Stimulated activated CD4-positive, alpha-beta T cell treated with anti-CD3 and anti-CD28 coated beads, Interleukin-4, amount 100 ng/mL, for 24 hours (primary cell): ENCODE measurements at places on chromosomes 7 and 10.

- DNase-seq, result no peak
Measured at GRCh38 chr7:33849004-33849403, 56.3 kb upstream of the BMPER start.

DNA sequence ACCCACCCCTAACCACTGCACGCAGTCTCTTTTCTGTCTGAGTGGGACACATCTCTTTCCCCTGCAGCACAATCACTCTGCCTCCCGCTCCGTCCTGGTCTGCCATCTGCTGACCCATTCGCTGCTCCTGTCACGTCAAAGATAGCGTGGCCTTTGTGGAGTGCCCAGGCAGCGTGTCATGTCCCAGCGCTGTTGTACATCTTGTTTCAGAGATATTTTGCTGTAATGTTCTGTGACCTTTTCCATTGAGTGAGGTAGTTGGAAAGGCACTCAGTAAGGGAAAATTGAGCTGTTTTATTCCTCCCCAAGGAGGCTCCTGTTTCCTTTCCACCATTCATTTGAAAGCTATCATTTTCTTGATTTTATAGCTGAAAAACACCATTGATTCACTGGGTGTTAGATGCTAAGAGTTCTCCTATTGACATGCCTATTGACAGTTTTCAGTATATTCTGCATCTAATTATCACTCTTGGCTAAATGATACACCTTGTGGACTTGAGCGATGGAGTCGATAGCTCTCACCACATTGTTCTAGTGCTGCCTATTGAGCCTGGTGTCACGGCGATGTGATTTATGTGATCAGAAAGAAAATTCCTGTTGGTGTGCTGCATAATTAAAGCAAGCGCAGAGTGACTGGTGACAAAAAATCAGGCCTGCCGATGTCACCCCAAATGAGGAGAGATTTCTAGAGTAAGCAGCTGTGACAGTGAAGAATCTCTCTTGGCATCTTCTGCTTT lies 372.6 kb downstream of the LRMDA start:
- no peak for DNase-seq

GRCh38 chr10:71868192-71868697 lies 17.2 kb upstream of the PSAP start:
- DNase-seq, result no peak

GRCh38 chr10:1440897-1441296 lies 296.4 kb downstream of the ADARB2 start:
- DNase-seq, result no peak

- DNase-seq, result no peak
Measured at GRCh38 chr10:75617485-75618155, 186.2 kb downstream of the LRMDA start.

DNA sequence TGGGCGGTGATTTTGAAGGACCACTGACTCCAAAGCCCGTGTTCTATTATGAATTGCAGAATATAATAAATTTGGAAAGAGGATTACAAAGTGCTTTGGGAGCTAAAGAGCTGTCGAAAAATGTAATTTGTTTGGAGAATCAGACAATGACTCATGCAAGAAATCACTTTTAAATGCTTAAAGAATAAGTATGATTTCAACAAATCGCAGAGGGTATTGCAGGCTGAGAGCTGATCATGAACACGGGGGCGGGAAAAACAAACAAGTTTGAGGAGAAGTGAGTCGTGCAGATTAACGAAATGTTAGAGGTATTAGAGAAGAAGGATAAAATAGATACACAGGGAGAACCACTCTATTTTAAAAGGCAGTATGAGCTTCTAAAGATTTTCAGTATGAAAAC lies 4.9 kb upstream of the HACD1 start:
- DNase-seq, result no peak

DNA sequence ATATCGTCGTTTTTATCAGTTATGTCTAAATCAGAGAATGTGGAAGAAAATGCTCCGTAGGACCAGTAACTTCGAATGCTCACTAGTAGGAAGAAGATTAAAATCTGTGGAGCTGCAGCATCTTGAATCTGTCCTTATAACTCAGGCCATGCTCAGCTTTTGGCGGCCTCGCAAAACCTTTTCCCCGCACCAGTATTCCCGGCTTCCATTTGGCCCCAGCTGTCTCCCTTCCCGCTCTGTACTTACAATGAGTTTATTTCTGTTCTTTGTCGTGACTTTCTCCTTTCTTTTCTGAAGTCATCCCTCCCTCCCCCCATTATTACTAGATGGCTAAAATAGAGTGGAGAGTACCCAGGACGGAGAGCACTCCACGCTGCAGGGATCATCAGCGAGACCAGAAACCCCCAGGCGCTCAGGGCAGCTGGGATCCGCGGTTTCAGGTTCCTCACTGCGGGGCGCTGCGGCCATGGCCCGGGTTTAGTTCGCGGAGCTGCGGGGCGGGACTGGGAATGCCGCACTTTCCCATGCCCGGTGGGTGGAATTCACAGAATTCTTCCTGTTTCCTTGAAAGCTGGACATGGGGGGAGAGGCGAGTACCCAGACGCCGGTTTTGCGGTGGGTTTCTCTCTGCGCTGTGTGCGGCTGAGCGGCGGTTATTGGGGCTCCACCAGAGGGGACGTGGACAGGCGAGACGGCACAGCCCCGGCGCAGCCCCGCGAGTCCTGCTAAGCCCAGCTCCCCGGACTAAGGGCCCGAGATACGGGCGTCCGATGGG lies 183.5 kb downstream of the POM121L12 start:
- no peak for DNase-seq

GRCh38 chr7:137328373-137329120 lies 15.0 kb downstream of the PTN start:
- no peak for DNase-seq

GRCh38 chr7:106464651-106465050 lies 179.9 kb upstream of the NAMPT start:
- no peak for DNase-seq

- no peak for DNase-seq
Measured at GRCh38 chr10:130806426-130806825, 505.1 kb downstream of the TCERG1L start.

- DNase-seq, result no peak
Measured at GRCh38 chr10:5965266-5965665, 12.1 kb downstream of the IL15RA start.

DNA sequence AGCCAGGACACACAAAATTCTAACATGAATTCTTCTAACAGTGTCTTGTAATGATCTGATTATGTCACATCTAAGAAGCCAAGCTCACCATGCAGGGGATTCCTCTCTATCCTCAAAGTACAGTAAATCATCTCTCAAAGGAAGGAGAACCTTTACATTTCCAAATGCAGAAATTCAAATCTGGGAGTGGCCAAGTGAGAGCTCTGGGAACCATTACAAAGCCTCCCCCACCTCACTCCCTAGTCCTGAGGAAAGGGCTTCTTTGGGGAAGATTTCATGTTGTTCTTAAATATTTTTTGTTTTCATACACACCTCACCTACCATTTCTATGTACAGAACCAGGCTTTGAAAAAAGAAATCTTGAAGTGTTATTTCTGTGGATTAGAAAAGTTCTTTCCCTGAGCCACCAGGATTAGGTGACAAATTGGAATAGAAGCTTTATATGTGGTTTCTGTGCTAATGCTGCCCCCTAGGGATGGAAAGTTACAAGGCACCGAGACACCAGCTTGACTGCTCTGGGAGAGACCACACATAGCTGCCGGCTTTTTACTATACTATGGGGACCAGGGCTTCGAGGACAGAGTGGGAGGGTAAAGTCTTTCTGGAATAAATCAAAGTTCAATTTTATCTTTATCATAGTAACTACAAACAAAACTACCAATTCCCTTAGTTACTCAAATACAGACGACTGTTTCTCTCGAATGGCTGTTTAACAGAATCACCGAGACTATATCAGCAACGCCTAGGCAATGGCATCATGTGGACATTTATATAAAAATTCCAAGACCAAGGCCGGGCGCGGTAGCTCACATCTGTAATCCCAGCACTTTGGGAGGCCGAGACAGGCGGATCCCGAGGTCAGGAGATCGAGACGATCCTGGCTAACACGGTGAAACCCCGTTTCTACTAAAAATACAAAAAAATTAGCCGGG lies 116.1 kb downstream of the RNF216 start:
- peak; percentile 72 for DNase-seq

- DNase-seq, result peak; percentile 56
Measured at GRCh38 chr7:92527300-92528187, 776 bp downstream of the PEX1 start.

DNA sequence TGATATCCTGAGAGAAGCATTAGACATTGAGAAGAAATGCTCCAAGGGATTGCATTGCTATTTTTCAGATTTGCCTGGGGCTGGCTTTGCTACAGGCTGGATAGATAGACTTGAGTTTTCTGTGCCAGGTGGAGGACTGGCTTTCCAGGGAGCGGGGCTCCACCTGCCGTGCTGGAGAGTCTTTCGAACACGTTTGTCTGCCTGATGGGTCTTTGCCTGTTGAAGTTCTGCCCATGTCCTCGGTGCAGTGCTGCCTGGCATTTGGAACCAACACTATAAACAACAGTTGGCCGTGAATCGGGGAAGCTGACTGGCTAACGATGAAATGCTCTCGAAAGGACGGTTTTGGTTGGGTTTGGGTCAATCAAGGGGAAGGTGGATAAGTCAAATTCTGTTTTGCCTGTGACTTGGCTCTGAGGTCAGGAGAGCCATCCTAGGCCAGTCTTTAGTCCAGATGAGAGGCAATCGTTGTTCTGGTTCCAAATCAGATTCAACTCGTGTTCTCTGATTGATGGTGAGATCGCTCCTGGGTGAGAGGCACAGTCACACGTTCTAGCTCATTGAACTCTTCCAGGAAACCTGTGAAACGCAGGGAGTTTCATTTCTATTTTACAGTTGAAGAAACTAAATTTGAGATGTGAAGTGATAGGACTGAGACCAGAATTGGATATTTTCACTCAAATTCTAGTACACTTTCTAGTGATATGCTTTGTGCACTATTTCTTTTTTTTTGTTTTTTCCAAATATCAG lies 599.0 kb downstream of the TYW1 start:
- DNase-seq, result no peak

GRCh38 chr7:4879396-4880081 lies 4.0 kb downstream of the RADIL start:
- no peak for DNase-seq

DNA sequence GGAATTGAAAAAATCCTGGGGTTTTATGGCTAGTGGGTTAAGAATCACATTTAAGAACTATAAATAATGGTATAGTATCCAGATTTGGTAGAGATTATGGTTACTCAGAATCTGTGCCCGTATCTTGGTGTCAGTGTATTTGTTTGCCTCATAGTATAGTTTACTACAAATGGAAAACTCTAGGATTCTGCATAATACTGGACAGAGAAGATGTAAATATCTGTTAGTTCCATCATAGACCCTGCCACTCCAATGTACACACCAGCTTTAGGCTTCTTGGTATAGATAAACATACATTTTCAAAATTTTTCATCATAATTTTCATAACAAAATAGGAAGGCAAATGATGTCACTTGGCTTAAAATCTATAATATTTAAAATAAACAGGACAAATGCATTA lies 108.1 kb downstream of the CFTR start:
- DNase-seq, result no peak

DNA sequence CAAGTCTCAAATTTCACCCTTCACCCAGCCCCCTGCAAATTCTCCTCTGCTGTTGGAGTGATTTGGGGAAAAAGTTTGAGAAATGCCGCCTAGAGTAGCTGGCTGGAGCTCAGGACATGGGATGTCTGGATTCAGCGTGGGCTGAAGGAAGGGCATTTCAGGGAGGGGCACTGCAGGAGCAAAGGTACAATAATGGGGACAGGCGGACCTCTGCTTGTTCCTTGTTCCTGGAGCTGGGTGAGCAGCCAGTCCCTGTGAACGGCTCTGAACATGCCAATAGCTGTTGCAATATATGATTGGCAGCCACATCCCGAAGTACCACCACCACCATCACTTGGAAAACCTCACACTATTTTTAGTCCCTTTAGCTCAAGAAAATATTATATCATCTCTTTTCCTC lies 23.4 kb downstream of the ADRA2A start:
- DNase-seq, result no peak

DNA sequence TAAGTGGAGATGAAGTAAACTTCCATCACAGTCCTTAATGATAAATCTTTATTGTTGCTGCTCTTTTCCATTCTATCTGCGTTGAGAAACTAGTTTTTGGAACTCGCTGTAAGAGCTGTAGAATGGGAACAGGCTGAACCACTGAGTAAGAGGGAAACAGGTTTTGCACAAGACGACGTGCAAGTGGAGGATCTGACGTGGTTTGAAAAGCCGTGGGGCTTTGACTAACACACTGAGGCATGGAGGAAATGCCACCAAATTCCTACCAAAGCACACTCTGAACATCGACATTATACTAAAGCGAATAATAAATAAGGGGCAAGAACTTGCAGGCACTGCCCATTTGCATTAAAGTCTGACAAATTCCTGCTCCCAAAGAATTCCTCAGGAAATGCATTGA lies 160.6 kb downstream of the KLF6 start:
- DNase-seq, result no peak

- no peak for DNase-seq
Measured at GRCh38 chr7:117689406-117689805, 183.8 kb downstream of the CTTNBP2 start.

DNA sequence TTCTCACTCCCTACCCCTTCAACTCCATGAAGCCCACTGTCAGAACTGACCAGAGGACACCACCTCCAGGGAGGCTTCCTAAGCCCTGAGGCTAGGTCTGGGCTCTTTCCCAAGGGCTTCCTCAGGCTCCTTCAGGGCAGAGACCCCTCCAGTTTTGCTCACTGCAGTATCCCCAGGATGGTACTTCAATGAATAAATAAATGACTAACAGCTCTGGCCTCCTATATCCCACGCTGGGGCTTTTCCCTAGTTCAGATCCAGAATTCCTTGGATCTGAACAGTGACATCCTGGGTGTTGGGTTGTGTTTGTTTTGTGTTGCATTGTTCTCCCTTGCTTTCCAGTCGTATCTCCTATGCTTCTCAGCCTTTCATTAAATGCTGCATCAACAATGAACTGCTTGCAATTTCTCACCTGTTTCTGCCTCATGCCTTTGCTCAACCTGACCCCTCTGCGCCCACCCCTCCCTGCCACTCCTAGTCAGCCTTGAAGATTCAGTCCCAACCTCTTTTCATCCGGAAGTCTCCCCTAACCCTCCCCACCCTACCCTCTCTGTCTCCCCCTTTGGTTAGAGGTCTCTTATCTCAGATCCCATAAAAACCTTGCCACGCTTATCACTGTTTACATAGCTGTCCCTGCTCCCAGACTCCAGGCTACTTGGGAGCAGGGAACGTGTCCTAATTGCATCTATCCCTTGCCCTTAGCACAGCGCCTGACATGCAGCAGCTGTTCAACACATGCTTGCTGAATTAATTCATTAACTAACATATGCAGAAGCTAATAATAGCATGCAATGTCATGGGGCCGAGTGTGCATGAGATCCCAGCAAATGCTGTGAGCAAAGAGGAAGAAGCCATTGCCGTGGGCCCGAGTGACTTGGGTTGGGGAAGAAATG lies 41.7 kb downstream of the PPP1R3C start:
- DNase-seq, result no peak

- no peak for DNase-seq
Measured at GRCh38 chr10:62095181-62096122, 173.2 kb downstream of the RTKN2 start.
